ENCODE measurements at places on chromosomes 3 and 15.

GRCh38 chr3:159857840-159858239 lies 130.8 kb upstream of the IL12A start:
- no peak for DNase-seq

GRCh38 chr3:15903164-15903563 lies 105.4 kb upstream of the ANKRD28 start:
- no peak for DNase-seq

DNA sequence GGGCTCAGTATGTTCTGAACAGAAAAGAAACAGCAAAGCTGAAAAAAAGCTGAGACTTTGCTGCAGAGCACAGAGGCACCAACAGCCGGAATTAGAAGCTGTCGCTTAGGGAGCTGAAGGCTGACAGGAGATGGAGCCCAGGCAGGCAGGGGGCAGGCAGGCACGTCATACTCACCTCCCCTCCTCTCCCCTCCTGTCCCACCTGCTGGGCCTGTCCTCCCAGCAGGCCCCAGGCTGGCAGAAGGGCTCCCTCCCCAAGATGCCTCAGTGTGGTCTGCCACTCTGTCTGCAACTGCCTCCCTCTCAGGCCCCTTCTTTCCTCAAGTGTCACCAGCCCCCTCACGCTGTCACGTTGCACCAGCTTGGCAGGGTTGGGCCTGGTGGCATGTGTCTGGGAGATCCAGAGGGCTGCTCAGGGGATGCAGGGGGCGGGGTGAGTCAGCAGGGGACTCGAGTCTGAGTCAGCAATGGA lies 3.2 kb upstream of the ANKRD63 start:
- DNase-seq, result no peak

DNA sequence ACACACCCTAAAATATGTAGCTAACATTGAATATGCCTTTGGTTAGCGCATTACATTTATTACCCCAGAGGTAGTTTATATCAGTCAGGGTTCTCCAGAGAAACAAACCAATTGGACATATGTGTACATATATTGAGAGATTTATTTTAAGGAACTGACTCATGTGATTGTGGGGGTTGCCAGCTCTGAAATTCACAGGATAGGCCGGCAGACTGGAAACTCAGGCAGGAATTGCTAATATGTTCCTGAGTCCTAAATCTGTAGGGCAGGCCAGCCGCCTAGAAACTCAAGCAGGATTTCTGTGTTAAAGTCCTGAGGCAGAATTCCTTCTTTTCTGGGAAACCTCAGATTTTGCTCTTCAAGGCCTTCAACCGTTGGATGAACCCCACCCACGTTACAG lies 189.7 kb downstream of the CDIN1 start:
- DNase-seq, result no peak

- DNase-seq, result no peak
Measured at GRCh38 chr15:40337597-40337996, 3.1 kb downstream of the CCDC9B start.

GRCh38 chr3:158781849-158782248 lies 20.0 kb upstream of the MFSD1 start:
- DNase-seq, result no peak

DNA sequence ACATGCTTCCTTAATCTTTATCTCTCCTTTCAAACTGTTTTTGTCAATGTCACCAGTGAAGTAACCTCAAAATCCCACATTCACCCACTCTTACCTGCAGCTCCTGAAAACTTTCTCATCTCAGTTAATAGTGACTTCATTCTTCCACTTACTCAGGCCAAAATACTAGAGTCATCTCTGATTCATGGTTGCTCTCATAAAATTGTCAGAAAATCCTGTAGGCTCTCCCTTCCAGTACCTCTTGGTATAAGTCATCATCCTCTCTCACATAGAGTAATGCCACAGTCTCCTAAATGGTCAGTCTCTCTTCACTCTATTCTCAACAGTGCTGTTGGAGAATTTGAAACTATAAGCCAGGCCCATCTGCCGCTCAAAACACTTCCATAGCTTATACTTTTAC lies 34.9 kb upstream of the POU1F1 start:
- DNase-seq, result no peak

DNA sequence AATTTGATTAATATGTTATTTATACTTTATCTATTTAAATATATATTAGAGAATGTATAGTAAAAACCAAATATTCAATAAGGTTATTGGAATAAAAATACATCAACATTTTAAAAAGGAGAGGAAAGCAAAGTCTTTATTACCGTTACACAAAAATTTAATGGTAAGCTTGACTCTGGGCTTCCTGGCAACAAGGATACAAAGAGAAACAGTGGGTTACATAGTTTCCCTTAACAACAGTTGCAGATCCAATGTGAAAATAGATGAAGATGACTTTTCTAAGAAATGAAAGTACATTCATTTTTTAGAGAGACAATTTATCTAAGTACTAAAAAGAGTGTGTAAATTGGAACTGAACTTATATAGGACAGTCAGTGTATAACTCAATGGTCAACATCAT lies 6.0 kb upstream of the PHLDB2 start:
- no peak for DNase-seq

- DNase-seq, result no peak
Measured at GRCh38 chr15:33292717-33293307, 18.0 kb upstream of the RYR3 start.

- no peak for DNase-seq
Measured at GRCh38 chr3:131329774-131330173, 51.8 kb upstream of the NUDT16 start.

- DNase-seq, result no peak
Measured at GRCh38 chr15:81379269-81379668, 5.3 kb upstream of the TMC3 start.

- DNase-seq, result no peak
Measured at GRCh38 chr3:46361408-46362283, 7.7 kb downstream of the CCR2 start.

- DNase-seq, result no peak
Measured at GRCh38 chr3:67305160-67305559, 307.1 kb downstream of the KBTBD8 start.
